ENCODE measurements at places on chromosomes 6 and 20.

GRCh38 chr20:40688129-40689099, 622 bp downstream of the MAFB start:
- no peak for DNase-seq

- no peak for DNase-seq
Measured at GRCh38 chr6:143176090-143177021, 115.7 kb downstream of the AIG1 start.

GRCh38 chr6:35085359-35086281, 55.5 kb downstream of the TCP11 start:
- DNase-seq = no peak

- no peak for DNase-seq
Measured at GRCh38 chr6:9224539-9224938, 789.2 kb upstream of the SLC35B3 start.

GRCh38 chr20:63703471-63703975, 4.3 kb downstream of the ARFRP1 start:
- DNase-seq = no peak

GRCh38 chr6:109165392-109165974, 70.2 kb downstream of the CEP57L1 start:
- DNase-seq = no peak

DNA sequence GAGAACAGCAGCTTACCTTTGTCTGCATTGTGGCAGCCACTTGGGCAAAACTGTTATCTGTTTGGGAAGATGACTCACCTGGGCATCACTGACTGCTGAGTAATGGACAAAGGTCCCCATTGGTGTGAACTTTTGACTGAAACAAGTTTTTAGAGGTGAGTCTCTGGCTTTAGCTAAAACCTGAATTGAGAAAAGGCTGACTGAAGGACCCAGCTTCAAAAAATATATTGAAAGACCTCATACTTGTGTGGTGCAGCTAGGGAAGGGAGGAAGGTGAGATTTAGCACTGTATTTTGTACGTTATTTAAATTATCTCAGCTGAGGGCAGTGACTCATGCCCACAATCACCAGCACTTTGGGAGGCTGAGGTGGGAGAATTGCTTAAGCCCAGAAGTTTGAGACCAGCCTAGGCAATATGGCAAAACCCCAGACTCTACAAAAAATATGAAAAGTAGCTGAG, 4.5 kb upstream of the CITED2 start:
- DNase-seq = no peak

DNA sequence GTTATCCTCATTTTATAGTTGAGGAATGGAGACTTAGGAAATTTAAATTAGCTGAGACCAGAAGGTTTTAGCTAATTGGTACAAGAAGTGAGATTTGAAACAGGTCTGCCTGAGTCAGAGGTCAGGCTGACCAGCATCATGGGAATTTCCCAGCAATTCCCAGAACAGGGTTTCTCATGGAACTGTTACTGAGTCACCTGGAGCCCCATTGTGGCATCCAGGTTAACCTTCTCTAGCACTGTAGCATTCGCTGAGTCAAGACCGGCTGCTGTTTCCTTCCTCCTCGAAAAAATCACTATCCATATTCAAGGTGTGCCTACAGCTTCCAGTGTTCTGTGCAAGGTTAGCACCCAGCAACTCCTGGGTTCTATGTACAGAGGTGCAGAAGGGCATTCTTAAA, 238.0 kb upstream of the MAN1A1 start:
- no peak for DNase-seq

DNA sequence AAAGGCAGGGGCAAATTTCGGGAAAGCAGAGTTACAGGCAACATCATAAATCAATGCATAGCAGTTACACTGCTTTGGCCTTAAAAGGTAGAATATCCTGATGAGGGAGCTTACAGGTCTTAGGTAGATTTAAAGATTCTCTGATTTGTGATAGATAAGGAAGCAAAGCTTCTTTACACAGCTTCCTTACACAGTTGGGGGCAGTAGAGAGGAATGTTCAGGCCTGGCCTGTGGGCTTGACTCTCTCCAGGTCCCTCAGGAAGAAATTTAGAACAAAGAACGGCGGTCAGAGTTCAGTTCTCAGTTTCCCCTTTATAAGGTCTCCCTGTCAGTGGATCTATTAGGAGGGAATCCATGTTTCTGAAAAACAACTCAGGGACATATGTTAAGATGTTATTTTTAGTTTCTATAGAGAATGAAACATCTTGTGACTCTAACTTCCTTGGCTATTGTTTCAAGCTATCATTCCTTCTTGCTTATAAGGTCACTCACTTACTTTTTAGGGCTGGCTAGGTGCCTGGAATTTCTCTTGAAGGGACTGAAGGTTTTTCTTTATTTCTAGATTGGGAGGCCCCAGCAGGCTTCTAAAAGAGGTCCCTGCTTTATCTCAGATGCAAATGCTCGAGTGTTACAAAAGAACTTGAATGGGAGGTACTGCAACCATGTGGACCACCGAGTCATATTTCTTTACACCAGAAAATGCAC, 11.8 kb downstream of the HLA-B start:
- no peak for DNase-seq

GRCh38 chr20:34581341-34582184, 23.0 kb downstream of the MAP1LC3A start:
- no peak for DNase-seq

DNA sequence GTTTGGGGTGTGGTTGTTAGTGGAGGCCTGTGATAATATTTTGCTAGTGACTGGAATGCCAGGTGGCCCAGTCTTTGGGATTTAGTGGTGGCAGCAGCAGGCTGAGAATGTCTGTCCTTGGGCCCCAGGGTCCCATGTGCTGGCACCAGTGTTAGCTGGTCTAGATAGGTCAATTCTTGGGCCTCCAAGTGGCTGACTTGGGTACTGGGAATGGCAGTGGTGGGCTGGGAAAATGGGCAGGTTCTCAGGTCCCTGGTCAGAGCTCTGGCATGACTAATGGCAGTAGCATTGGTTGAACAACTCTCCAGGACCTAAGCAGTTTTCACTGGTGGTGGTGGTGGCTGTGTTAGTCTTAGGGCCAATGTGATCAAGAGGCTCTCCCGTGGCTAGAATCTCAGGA, 50.3 kb downstream of the OLIG3 start:
- DNase-seq = no peak

DNA sequence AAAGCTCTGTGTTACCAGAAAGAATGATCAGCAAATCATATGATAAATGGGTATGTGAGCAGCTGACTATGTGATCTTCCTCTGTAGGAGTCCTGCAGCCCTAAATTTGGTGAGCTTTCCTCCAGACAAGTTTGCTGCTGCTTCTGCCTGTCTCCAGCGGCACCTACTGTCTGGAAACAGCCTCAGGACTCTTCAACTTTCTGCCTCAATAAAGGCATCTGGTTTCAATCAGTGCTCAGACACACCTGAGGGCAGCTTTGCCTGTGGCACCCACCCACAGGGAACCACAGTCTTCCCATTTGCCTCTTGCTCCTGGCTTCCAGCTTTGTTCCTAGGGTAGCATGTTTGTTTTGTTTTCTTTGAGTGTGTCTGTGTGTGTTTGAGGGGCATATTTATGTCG, 727.9 kb upstream of the MAN1A1 start:
- DNase-seq = no peak

DNA sequence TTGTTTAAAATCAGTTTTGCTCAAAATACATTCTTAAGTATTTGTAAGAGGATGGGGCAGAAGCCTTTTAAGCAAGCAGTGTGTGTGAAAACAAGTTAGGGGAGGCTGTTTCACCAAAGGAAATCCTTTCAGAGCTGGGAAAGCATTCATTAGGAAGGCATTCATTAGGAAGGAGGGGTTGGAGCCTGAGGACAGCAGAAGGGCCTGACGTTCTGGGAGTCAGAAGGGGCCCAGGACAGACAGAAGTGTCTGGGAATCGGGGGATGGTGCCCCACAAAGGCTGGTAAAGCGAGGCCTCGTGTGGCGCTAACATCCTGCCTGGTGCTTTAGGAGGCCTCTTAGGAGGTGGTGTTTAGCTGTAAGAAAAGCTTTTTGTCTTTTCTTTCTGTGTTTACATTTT, 80.6 kb upstream of the NXT1 start:
- no peak for DNase-seq

GRCh38 chr20:33672426-33673113, 1.7 kb downstream of the NECAB3 start:
- DNase-seq = no peak

DNA sequence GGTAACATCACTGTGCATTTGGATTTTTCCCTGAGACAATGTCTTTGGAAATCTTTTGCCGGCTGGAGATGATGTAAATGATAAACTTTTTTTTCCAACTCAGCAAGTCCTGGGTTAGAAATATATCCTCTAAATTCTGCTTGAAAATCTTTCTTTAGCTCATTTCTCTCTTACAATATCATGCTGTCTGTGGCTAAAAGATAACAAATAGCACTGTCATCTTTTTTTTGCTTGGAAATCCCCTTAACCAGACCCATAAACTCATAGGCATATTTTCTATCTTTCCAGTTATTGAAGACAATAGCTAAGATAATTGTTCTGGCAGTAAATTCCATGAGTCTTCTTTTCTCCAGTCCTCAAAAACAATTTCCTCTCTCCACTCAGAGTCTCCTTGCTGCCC, 481.5 kb downstream of the NKAIN2 start:
- no peak for DNase-seq

- DNase-seq = no peak
Measured at GRCh38 chr6:158763434-158764182, 55.6 kb downstream of the EZR start.

DNA sequence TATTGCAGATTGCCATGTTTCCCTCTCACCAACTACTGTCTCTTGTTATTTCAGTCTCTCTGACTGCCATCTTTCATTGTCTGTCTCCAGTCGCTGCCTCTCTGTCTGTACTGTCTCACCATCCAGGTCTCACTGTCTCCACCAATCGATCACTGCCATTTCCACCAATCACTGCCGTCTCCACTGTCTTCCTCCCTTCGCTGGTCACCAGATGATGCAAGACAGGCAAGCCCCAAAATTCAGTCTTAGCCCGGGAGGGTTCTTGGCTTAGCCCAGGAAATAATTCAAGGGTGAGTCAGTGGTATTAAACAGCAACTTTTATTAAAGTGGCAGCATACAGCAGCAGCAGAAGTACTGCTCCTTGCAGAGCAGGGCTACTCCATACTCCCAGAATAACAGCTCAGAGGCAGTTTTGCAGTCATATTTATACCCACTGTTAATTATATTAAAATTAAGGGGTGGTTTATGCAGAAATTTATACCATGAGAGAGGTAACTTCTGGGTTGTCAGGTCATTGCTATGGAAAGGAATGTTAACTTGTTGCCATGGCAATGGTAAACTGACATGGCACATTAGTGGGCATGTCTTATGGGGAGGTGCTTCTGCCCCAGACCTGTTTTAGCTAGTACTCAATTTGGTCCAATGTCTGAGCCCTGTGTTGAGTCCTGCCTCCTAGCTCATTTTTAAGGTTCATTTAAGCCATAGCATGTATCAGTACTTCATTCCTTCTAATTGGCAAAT, 23.0 kb upstream of the ECHDC1 start:
- DNase-seq = no peak

DNA sequence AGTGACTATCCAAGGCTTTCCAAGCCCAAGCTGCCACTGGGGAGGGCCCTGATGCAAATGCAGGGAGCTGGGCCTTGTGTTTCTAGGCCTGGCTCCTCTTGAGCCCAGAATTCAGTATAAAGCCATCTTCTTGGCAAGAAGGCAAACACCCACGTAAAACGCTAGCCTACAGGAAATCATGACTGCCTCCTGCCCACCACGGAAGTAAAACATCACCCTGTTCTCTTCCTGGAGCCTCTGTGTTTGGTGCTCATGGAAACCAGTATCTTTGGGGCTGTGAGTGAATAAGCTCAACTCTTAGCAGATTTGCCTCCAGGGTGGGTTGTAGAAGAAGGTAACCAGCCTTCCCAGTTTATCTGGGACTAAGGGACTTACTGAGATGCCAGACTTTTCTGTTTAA, 271.0 kb downstream of the ZNF217 start:
- no peak for DNase-seq

DNA sequence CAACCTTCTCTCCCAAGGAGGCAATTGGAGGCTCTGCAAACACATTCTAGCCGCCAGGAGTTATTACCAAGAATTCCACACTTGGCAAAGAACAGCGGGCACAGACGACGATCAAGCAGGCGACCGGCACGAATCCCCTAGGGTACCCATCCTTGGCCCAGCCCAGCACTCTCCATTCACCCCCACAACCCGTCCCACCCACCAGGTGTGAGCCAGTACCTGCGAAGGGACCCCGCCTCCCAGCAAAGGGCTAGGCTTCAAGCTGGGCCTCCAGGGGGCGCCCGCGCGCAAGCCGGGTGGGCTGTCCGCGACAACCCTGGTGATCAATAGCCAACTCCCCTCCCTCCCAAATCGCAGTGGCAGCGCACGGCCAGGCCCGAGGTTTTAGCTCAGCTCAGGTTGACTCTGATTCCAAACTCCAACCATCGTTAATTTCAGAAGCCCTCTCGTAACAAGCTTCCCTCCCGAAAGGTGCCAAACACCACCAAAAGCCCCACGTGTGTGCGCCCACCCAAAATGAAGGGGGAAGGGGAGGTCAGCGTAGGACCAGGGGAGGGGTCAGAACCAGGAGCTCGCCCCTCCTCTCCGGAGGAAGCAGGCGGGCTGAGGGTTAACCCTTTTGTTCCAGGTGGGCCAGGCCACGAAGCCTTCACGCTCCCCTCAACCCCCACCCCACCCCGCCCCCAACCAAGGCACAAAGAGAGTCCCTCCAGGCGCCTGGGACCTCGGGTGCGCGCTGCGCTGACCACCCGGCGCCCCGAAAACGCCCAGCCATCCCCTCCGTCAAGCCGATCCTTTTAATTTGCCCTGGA, 2.1 kb downstream of the SALL4 start:
- DNase-seq = peak; percentile 14
